ENCODE measurements at places on chromosomes 12 and 14.

GRCh38 chr12:80272387-80272915, 171.6 kb upstream of the PTPRQ start:
- no peak for DNase-seq

GRCh38 chr14:55899531-55899930, 218.7 kb upstream of the PELI2 start:
- DNase-seq = no peak

GRCh38 chr14:39491134-39491571, 58.9 kb upstream of the FBXO33 start:
- DNase-seq = peak; percentile 62

- no peak for DNase-seq
Measured at GRCh38 chr14:72677664-72678063, 216.2 kb downstream of the DPF3 start.

- DNase-seq = no peak
Measured at GRCh38 chr14:105256292-105256960, 8.1 kb downstream of the BTBD6 start.

DNA sequence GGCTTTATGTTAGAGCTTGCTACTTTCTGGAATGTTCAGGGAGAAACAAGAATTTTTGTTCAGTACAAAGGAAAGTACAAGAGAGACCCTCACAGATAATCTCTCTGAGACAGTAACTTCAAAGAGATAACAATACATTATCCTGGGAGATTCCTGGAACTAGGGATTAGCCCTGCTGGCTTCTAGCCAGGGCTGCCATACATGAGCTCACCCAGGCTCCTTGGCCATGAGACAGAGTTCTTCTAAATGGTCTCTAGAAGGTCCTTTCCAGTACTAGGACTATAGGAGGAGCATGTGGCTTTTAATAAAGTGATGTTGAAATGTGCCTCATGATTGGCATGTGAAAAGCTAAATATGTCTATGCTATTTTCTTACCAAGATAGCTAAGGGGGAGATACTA, 342.5 kb downstream of the EMP1 start:
- no peak for DNase-seq

GRCh38 chr14:93040982-93041381, 74.7 kb downstream of the ITPK1 start:
- DNase-seq = no peak

- no peak for DNase-seq
Measured at GRCh38 chr12:39935275-39935674, 170.6 kb downstream of the SLC2A13 start.

- peak; percentile 86 for DNase-seq
Measured at GRCh38 chr14:75981426-75982265, at the start of gene TGFB3. Gene TGFB3 (minus strand): TSS chr14:75981995. CDS start chr14:75980893, 1,102 bp downstream.

GRCh38 chr12:51955702-51956101, 4.2 kb downstream of the ACVR1B start:
- DNase-seq = no peak

- no peak for DNase-seq
Measured at GRCh38 chr14:101031721-101032120, 128.2 kb upstream of the RTL1 start.

DNA sequence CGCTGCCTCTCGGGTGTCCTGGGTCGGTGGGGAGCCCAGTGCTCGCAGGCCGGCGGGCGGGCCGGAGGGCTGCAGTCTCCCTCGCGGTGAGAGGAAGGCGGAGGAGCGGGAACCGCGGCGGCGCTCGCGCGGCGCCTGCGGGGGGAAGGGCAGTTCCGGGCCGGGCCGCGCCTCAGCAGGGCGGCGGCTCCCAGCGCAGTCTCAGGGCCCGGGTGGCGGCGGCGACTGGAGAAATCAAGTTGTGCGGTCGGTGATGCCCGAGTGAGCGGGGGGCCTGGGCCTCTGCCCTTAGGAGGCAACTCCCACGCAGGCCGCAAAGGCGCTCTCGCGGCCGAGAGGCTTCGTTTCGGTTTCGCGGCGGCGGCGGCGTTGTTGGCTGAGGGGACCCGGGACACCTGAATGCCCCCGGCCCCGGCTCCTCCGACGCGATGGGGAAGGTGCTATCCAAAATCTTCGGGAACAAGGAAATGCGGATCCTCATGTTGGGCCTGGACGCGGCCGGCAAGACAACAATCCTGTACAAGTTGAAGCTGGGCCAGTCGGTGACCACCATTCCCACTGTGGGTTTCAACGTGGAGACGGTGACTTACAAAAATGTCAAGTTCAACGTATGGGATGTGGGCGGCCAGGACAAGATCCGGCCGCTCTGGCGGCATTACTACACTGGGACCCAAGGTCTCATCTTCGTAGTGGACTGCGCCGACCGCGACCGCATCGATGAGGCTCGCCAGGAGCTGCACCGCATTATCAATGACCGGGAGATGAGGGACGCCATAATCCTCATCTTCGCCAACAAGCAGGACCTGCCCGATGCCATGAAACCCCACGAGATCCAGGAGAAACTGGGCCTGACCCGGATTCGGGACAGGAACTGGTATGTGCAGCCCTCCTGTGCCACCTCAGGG, 679 bp downstream of the ARF6 start:
- DNase-seq = no peak

DNA sequence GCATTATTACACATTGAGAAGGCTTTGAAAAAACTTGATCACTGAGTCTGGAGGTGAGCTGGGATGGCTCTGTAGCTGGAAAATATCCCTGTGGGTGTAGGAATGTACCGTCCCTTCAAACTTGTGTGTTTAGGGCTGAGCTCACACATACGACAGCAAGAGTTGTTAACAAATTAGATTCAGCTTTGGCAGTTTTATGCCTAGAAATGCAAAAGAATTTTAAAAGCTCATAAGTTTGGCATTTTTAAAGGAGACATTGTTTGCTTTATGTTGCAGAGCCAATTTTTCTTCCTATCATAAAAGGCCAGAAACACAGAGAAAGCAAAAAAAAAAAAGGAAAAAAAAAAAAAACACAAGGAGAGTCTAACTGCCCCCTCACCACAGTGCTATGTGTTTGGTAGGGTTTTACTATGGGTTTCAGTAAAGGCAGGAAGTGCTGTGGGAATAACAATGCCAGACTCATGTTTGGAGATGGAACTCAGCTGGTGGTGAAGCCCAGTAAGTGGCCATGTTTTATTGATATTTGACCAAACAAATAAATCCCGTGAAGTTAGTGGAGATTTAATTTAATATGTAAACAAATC, 78.4 kb downstream of the DAD1 start:
- DNase-seq = no peak

GRCh38 chr12:89801284-89801683, 92.6 kb upstream of the ATP2B1 start:
- DNase-seq = no peak

DNA sequence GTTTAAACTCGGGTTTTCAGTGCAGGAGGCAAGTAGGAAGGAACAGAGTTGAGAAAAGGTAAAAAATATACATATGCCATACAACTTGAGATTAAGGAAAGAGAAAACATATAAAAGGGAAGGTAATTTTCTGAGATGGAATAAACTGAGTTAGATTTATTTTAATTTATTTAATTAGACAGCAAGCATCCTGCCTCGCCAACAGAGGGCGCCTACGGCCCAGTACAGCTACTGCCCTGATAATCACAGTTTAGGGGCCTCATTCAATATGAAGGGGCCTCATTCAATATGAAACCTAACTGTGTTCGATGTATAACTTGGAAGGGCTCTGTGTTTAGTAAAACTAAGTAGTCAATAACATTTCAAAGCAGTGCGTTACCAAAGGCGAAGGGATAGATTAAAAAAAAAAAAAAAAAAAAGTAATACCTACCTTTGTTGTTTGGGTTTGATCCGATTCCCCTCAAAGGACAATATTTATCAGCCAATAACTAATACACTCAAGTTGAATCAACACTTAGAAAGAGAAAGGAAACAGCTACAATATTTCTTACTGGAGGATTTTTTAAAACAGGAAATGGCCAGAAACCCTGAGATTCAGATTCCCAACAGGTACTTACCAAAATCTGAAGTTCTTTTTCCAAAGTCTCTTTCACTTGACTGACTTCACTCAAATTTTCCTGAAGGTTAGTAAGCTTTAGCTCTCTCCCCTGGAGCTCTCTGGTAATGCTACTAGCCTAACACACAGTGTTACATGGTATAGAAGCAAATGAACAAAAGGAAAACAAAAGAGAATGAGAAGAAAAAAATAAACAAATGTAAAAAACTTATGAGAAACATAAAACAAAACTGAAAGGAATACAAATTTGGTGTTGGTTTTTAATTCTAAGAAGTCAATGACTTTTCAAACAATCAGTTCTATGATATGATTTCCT, 70.0 kb upstream of the VPS33A start:
- DNase-seq = peak; percentile 4

DNA sequence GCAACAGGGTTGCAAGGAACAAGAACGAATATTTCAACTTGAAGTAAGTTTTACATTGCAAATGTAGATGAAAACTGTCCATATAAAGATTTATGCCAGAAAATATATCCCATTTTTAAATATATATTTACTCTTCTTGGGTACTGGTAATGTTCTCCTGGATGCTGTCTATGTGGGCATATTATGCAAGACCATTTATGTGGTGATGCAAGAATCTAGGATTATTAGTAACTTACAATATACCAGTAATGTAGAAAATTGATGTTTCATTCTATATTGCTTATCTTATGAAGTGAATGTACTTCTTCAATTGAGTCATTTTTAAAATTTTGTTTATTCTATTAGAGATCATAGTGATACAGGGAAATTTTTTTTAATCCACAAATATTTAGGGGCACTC, 25.1 kb downstream of the FGFR1OP2 start:
- no peak for DNase-seq

DNA sequence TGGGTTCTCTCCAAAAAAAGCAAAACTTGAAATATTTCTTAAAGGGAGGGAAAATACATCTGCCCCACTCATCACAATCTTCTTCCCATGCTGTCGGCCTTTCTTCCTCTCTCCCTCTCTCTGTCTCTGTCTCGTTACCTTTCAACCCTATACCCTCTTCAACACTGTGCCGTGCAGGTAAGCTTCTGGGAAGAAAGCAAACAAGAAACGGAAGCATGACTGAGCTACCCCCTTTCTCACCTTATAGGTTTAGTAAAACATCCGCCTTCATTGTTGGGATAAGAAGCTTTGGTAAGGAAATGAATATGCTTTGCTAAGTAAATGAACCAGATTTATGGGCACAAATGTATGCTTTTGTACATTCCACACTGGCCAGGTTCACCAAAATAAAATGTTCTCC, 63.0 kb downstream of the TMEM30B start:
- no peak for DNase-seq

DNA sequence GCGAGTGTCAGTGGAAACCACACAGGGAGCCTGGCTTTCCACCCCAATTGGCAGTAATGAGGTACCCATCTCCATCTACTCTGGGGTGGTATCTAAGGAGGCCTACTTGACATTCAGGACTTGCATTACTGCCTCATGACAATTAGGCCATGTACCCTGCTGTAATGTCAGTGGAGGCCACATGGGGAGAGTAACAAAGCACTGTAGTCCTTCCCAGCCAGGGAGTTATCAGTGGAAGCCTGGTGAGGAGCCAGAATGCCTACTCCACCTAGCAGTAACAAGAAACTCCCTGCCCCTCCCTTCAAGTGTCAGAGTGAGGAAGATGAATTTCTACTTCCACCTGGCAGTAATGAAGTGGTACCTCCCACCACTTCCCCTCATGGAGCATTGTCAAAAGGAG, 12.5 kb downstream of the TIMM9 start:
- DNase-seq = no peak

DNA sequence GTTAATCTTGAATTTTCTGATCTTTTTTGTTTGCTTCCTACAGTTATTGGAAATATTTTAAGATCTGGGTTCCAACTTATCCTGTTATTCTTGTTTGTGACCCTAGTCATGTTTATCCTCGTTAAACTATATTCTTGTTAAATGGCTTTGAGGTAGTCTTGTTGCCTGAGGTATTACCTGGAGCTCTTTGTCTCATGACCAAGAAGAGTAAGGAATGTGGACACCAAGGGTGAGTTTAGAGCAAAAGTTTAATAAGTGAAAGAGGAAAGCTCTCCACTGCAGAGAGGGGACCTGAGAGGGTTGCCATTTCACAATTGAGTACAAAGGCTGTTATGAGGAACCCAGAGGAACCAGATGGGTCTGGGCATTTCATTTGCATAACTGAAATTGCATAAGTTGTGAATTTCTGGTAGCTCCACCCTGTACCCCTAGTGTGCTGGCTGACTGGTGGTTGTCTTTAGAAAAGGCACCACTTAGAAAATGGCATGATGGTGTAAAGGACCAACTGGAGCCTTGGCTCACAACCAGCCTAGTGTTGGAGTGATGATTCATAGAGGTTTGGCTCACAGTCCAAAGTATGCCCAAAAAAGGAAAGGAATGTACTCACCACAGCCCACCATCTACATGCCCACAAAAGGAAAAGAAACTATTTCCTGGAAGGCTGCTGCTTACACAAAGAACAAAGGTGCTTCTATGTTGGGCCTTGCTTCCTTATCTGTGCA, 36.7 kb upstream of the RESF1 start:
- DNase-seq = no peak

DNA sequence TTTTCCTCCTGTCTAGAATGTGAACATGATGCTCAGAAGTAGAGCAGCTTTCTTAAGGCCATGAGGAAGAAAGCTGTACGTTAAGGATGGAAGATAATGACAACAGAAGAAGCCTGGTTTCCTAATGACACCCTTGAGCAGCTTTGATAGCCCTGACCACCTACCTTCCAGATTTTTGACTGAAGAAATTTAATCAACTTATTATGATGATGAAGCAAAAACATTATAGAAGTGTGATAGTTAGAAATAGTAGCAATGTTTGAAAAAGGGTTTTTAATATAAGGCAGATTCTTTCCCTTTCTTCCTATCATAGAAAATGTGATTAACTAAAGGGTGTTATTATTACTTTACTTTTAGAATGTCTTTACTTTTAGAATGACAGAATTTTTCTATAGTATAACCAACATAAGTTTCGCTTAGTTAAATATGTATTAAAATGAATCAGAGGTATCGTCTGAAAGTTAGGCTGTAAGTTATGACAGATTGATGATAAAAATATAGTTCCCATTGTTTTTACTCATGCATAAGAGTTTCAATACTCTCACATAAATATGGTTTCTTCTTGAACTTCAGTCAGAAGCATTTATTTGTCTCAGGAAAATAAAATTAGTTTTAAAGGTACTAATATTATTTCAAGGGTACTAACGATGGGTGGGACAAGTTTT, 50.1 kb upstream of the PPFIA2 start:
- DNase-seq = no peak

DNA sequence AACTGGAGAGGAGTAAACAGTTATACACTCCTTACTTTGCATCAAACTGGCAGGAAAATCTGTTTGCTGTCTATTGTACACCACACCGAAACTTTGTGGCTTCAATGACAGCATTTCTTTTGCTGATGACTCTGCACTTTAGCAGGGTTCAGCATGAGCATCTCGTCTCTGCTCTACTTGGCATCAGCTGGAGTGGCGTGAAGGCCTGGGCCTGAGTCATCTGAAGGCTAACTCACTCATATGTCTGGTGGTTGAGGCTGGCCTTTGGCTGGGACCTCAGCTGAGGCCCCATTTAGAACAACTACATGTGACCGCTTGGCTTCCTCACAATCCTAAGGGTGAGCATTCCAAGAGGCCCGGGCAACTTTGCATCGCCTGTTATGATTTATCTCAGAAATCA, 28.7 kb upstream of the REP15 start:
- DNase-seq = no peak

- no peak for DNase-seq
Measured at GRCh38 chr12:3134526-3135135, 57.5 kb downstream of the TSPAN9 start.

- DNase-seq = no peak
Measured at GRCh38 chr14:88242446-88242845, 80.6 kb downstream of the KCNK10 start.

GRCh38 chr12:94025068-94025467, 123.3 kb upstream of the PLXNC1 start:
- DNase-seq = no peak

- DNase-seq = no peak
Measured at GRCh38 chr12:52361553-52361952, 5.7 kb downstream of the KRT85 start.
